ENCODE measurements at places on chromosomes 16 and 17. TPM values are rescaled to one million over a fixed set of nuclear protein-coding genes. Genes with fewer than 3 reads are reported as not detected.

DNA sequence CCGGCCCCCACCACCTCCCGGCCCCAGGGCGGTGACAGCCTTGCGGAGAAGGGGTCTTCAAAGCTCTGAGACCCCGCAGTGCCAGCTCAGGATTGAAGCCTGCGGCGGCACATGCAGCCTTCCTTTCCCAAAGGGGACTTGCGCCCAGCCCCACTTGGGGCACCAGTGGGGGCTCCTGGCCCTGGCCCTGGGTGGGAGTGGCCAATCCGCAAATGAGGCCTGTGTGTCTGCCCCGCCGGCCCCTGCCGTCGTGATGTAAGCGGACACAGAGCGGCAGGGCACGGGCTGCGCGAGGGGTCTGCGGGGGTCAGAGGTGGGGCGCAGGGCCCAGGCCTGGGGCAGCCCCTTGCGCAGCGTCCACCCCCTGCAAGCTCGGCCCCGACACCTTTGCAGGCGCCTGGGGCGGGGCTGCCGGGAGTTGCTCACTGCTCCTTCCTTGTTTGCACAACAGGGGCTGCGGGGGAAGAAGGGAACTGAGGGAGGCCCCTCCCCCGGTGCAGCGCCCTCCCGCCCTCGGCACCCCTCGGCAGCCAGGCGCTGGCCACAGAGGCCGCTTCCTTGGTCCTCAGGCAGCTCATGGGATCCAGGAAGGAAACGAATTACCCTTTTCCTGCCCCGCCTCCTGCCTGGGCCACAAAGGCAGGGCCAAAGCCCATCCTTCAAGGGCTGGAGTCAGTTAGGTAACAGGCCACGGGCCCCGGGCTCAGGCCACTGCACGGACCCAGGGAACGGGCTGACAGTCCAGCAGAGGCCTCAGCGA lies 2.9 kb downstream of the SLC16A3 start:
- peak; percentile 71 for DNase-seq

DNA sequence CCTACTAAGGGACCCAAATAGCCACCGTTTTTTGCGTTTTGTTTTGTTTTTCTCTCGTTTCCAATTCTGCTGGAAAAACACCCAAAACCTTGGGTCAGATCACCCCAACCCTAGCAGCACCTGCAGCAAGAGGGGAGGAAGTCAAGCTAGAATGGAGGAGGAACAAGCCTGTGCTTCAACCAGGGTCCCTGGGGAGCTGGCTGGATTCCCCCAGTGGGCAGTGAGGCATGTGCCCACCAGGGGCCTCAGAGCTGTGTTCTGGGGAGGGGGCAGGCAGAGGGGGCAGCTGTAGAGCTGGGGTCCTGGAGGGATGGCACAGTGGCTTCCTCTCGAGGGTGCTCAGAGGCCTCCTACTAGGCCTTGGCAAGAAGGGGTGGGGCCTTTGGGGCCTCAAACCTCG lies 6.5 kb downstream of the CD79B start:
- no peak for DNase-seq

The OXLD1 gene
- 36.3 TPM for total RNA-seq

DNA sequence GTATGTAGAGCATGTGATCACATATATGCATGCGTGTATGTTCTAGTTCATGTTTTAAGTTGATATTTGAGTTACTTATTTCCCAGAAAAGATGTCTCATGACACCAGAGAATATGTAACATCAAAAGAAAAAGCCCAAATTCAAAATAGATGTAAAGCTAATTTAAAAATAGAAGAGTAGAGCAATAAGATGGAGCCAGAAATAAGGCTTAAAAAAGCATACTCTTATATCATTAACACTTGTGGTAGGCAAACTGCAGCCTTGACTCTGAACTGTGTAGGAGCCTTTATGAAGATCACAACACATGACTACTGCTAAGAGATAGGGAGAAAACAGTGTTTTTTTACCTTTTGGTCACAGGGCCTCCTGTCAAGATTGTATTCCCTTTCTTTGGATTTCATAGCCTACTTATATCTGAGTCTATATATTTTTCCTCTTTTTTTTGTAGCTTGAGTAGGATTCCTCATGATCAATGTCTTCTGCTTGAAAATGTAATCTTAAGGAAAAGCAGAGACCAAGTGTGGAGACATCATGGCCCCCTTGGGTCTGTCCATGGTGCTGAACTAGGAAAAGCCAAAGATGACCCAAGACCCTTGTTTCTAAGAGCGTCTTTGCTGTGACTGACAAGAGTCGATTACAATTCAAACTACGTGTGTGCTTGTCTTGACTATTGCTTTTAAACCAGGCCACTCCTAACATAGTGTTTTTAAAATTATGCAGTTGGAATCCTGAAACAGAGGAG lies 390.4 kb downstream of the SHISA9 start:
- no peak for DNase-seq

DNA sequence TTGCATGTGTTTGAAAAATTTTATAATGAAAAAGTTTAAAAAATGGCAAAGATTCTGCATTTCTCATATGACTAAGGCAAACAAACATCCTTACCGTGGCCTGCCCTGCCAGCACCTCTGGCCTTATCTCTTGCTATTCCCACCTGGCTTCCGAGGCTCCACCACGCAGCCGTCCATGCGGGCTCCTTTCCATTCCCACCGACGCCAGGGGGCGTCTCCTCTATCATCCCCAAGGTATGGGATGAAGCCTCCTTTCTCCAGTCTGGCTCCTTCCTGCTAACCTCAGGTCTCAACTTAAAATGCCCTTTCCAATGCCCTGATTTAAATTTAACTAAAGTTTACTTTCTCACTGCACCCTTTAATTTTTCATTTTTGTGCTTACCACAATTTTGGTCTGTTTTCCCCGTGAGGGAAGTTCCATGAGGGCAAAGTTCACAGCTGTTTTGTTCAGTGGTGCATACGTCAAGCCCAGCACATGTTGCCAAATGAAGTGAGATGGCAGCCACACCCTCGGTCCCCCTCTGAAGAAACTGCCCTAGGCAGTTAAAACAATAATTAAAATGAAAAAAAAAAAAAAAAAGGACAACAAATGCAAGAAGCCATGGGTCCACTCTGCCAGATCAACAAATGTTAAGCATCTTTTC lies 13.3 kb upstream of the SDK2 start:
- DNase-seq, result no peak

DNA sequence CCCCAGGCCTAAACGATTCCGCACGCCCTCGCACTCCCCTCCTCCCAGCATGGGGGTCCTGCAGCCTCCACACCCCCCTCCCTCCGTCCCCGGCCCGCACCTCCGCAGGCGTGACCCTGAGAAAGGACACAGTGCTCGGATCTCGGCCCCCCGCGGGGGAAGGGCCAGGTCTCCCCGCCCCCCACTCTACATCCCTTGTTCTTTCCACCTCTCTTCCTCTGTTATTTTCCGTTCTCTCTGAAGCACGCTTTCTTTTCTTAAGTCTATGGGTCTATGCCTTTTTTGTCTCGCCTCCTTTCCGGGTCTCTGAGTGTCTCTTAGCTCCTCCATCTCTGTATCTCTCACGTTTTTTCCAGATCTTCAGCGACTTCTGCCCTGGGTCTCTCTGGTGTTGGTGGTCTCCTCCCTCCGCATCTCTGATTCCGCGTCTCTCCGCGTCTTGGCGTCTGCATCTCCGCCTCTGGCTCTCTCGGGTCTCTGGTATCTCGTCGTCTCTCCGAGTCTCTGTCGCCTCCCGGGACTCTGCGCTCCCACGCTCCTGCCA lies 2.1 kb upstream of the HES7 start:
- DNase-seq, result no peak

GRCh38 chr17:72372185-72372584 lies 251.4 kb downstream of the SOX9 start:
- no peak for DNase-seq

The SLC35G6 gene
- not detected for total RNA-seq

DNA sequence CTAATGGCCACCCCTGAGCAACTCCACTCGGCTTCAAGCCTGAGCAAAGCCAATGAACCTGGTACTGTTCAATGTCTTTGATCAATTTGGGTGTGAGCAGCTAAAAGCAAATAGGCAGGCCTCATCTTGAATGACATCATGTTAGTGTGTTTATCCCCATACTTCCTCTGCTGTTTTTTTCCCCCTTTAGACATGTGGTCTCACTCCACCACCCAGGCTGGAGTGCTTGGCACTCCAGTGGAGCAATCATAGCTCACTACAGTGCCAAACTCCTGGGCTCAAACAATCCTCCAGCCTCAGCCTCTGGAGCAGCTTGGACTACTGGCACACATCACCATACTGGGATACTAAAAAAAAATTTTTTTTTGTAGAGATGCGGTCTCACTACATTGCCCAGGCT lies 75.4 kb downstream of the ARHGAP17 start:
- no peak for DNase-seq

DNA sequence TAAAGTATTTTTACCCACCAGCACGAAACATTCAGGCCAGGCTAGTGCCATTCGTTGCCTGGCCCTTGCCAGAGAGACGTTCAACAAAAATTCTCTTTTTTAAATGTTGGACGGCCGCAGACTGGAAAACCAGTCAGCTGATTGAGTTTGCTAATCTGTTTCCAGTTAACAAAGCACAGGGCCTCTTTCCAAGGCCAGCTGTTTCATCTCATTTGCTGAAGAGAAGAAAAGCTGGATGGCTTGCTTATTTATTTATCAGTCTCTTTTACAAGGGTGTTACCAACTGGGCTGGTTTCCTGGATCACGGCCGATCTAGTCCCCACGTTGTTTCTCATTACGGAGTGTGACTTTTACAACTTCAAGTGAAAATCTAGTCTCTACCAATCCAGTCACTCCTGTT lies 418.7 kb upstream of the DYNLRB2 start:
- no peak for DNase-seq

DNA sequence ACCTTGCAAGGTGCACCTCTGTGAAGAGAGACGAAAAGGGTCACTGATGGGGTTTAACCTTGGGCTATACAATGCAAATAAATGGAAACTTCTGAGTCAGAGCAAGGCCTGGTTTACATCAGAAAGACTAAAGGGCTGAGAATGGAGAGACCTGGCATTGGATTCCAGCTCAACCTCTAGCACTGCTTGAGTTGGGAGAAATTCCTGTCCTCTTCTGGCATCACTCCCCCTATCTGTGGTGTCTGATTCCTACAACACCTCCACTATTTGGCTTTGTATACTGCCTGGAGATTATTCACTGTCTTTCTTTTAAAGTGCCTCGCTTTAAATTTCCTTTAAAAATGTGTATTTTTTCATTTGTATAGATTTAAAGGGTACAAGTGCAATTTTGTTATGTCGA lies 68.8 kb downstream of the GPR139 start:
- no peak for DNase-seq

- no peak for DNase-seq
Measured at GRCh38 chr17:43871946-43872690, 25.1 kb downstream of the CD300LG start.

- DNase-seq, result no peak
Measured at GRCh38 chr17:78831688-78832540, 8.7 kb downstream of the USP36 start.

The ADAM11 gene
- total RNA-seq, result 2.3 TPM

The C16orf87 gene
- total RNA-seq, result 10.4 TPM

- DNase-seq, result no peak
Measured at GRCh38 chr16:79451196-79451816, 149.2 kb downstream of the MAF start.

DNA sequence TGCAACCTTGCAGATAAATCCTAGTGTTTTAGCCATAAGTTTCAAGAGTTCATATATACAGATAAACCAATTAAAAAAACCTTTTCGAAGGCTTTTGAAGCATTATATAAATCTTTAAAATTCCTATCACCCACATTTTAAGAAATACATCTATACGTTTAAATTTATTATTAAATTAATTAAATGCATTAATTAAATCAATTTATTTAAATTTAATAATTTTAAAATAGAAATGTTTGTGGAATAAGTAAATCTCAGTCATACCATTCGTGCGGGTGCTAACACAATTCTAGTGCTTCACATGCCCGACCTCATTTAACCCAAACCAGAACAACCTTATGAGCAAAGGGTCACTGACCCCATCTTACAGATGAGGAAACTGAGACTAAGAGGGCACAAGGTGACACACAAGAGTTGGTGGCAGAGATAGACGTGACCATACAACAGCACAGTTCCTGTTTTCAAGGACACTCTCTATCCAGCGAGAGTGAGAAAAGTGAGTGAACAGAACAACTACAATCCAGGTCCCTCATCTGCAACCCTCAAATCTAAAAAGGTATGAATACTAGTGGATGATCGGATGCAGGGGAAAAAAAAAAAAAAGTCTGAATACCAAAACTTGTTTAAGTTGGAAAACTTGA lies 1.4 kb downstream of the NSMCE1 start:
- no peak for DNase-seq

DNA sequence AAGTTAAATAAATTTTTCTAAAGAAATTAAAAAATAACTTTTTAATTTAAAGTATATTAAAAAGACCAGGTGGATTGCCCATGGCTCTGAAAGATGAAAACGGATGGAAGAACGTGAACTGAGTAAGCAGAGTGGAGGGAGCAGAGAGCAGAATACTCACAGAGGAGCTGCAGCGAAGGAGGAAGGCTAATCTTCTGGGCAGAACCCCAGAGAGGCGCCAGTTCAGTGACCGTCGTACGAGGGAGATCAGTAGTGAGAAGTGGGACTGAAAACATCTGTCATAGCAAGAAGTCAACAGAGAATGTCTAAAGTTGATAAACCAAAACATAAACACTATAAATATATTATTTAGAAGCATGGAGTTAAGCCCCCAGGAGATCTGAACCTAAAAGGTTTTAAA lies 34.9 kb downstream of the UBE2G1 start:
- no peak for DNase-seq

GRCh38 chr17:70310221-70310672 lies 140.9 kb downstream of the KCNJ2 start:
- no peak for DNase-seq

GRCh38 chr17:81401723-81402529 lies 6.7 kb downstream of the BAHCC1 start:
- no peak for DNase-seq

The SLFN14 gene
- total RNA-seq, result not detected

DNA sequence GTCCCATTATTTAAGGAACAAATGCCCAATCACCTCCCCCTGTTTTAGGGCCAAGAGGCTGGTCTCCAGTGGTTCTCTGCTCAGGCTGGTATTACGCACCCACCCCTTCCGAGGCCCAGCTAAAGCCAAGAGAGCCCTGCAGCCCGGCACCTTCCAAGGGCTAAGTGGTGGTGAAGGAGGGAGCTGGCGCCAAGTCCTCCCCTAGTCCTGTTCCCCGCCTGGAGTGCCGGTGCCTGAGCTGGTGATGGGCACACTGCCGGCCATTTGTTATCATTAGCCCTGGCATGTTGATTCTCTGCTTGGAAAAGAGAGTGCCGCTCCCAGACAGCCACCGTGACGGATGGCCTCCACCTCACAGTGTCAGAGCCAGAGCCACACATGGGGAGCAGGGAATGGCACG lies 31.9 kb downstream of the GRIN2C start:
- no peak for DNase-seq

DNA sequence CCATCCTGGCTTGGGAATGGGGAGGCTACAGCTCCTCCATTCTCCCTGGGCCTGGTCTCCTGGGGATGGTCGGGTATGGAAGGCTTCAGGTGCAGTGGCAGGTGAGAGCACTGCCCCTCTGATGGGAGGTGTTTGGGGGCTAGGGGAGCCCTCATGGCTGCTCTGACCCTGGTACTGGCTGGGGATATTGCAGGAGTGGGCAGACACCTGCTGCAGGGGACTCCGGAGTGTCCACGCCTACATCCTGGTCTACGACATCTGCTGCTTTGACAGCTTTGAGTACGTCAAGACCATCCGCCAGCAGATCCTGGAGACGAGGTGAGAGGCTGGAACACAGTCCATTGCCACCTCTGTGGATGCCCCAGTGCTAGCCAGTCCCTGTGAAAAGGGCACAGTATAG lies 8.8 kb downstream of the RASL10B start:
- no peak for DNase-seq
